ENCODE measurements at places on chromosomes 6 and 20.
A peak's percentile ranks its signal among the peaks of the same experiment; 100 is the strongest.

- no peak for DNase-seq
Observed at GRCh38 chr20:56420940-56421688, 9.1 kb downstream of the CASS4 start.

DNA sequence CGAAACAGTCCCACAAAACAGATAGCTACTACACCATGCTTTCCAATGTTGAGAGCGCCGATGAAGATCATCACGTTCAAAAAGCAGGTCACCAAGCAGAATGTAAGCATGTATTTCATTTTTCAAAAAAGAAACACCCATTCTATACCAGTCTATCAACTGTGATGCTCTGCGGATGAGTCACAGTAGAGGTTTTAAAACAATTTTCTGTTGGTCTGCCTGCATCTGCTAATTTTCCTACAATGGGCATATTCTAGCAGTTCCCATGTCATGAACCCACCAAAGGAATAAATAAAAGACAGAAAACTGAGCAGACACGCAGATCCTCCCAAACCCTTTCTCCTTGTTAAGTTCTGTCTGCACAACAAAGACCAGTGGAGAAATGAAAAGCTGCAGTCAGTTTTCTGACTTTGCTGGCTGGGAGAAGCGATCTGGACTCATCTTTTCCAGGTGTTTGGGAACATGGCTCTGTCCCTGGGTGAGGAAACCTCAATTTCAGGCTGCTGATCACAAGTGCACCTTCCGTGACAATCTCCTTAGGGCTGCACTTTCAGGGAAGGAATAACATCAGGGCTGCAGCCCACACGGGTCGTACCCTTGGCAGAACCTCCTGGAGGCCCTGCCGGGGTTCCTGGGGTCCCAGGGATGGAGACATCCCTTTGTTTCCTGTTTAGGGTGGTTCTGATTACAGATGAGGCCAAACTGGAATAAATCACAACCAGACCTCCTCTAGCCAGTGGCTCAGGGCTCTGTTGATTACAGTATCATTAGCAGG lies 200.1 kb downstream of the BMP7 start:
- DNase-seq: no peak

GRCh38 chr6:150143516-150144293 lies 861 bp downstream of the PPP1R14C start:
- DNase-seq: no peak

DNA sequence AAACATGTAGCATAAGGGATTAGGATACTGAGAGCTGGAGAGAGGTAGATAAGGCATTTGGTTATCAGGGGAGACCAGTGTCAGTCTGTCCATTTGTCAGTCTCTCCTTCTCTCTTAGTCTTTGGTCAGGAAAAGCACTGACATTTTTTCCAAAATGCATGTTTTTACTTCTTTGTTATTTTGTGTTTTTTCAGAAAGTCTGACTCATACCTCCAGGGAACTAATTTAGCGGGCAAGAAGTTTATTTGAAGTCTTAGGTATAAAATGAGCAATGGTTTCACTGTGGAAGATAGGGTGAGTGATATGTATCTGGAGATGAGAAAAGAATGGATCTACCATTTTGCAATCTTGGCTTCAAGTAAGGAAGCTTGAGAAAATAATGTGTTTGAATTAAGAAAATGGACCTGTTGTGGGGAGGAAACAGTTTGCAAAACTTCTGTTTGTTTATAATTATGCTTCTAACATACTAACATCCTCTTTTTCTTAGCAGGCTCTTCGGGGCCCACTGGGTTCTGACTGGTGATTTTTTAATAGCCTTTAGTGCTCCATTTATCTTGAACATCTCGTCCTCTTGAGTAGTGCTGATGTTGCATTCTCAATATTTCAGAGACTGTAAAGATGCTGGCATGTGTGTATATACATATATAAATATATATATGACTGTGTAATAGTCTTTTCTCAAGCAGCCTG lies 66.9 kb upstream of the FABP7 start:
- DNase-seq: no peak

DNA sequence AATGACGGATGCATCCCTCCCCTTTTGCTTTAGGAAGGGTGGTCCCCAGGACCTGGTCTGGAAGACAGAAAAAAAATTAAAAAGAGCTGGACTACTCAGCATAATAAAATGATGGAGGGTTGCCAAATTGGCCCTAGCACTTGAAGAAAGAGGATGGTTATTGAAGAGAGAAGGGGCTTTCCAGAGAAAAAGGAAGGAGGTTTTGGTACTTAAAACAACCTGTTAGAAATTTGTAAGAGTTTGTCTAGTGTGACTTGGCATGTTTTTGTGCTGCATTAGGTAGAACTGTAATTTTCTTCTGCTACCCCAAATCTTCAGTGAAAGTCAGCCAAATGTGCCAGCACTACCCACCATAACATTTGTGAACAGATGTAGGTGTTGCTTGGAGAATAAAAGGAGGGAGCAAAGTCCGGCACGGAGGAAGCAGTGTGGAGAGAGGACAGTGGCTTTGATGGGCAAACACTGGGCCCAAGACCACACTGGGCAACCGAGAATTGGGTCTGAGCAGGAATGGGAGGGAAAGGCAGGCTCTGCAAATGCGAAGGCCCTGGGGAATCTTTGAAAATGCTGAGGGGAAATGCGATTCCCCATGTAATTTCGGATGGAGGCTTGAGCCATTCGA lies 160.9 kb downstream of the QRSL1 start:
- no peak for DNase-seq

DNA sequence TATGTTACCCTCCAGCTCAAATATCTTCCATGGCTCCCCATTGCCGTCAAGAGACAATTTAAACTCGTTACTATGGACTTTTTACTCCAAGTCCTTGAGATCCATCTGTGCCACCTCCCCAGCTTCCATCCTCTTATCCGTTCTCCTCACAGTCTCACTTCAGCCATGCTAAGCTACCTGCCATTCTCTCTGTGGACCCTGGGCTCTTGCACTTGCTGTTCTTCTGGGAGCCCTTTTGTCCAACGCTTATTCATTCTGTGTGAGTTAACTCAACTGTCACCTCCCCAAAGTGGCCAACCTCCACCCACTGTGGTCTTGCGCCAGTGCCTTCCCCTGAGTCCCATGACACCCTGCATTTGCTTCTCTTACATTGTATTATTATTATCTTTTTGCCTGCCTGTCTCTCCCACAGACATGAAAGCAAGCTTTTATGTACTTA lies 132.4 kb downstream of the BCAS1 start:
- no peak for DNase-seq

DNA sequence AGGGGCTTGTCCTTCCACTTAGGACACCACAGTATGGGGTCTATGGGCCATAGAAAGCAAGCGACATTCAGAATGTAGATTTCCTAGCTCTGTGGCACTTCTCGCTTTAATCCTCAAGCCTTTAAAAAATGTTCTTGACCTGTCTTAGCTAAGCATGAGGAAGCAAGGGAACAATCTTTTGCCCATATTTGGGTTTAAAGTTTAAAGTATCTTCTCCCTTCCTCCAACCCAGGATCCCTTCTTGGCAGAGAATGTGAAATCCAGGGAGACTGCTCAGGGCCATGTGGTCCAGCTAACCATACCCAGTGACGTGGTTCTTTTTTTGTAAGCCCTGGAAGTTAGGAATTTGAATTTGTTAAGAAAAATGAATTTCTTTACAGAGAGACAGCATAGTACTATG lies 289.9 kb downstream of the BTBD9 start:
- no peak for DNase-seq

GRCh38 chr6:150908901-150909300 lies 43.4 kb downstream of the MTHFD1L start:
- DNase-seq: no peak

DNA sequence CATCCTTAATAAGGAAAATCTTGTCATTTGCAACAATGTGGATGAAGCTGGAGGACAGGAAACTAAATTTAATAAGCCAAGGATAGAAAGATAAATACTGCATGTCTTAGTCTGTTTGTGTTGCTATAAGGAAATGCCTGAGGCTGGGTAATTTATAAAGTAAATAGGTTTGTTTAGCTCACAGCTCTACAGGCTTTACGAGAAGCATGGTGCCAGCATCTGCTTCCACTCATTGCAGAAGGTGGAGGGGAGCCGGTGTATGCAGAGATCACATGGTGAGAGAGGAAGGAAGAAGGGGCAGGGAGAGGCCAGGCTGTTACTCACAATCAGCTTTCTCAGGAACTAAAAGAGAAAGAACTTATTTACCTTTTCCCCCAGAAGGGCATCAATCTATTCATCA lies 118.9 kb upstream of the SMLR1 start:
- DNase-seq: no peak

DNA sequence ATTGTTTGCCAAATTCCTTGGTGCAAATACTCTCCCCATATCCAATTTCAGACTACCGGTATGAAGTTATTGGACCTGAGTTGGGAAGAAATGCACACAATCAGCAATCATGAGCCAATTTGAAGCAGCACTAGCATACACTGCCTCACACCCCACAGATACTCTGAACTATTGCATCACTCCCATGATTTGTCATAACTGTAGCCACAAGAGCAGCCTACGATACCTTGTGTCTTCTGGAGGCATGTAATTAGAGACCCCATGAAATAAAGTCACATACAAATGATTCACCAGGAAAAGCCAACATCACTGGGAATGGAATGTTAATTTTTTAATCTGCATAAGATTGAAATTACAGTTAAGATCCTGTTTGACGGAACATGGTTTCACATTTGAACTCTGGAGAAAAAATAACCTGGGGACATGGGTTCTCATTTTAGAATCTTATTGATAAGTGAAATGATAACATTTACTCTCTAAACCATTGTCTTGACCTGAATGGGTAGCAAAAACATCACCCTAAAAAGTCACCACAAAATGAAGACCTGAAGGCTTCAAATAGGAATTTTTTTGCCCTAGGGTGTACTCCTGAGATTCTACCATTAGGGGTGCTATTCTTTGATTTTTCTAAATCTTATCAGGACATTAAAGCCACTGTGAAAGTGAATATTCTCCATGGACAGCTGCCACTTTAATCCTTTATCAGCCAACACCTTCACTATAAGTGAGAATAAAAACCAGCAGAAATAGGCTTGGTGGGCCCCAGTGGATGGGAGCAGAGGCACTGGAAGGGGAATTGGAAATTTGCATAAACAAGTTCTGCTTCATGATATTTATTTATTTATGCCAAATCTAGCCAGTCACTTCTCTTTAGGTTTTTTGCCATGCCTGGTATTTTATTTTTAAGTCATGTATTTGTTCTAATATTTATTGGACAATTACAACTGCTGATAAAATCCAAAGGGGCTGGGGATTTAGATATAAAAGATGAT lies 34.5 kb upstream of the HBS1L start:
- DNase-seq: peak; percentile 13

GRCh38 chr20:63829945-63830835 lies 874 bp downstream of the ZBTB46 start:
- no peak for DNase-seq

All from HCT116 (cell line).